ENCODE measurements at places on chromosomes 2 and 18. TPM values are rescaled to one million over a fixed set of nuclear protein-coding genes. Genes with fewer than 3 reads are reported as not detected.

The XIRP2 gene
- total RNA-seq, result not detected

The HS6ST1 gene
- total RNA-seq, result 9.1 TPM

The ALPI gene
- not detected for total RNA-seq

The C2orf78 gene
- not detected for total RNA-seq

DNA sequence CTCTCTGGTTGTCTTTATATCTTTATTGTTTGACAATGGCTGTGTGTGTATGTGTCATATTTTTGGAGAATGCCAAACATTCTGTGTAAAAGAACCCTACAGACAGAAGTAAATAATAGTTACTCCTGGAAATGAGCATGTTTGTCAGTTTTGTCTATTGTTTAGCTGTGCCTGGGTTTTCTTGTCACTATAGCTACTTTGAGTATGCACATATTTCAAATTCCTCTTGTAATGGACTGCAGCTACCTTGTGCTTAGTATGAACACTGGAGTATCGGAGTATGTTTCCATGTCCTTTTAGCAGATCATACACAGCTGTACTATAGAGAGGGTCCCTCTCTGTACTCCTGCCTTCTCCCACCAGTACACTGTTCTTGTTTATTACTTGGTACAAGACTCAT is 58.0 kb upstream of the DOCK10 start:
- no peak for DNase-seq
- H3K27ac ChIP-seq, result no peak overlapping the region
- no peak overlapping the region for H3K4me3 ChIP-seq
- no peaks in the 10 kb centered on the region for H3K4me1 ChIP-seq

GRCh38 chr18:51946946-51947345 is 393.1 kb upstream of the DCC start:
- H3K27ac ChIP-seq, result no peak overlapping the region
- H3K36me3 ChIP-seq, result no peaks in the 10 kb centered on the region
- H3K27me3 ChIP-seq, result no peaks in the 10 kb centered on the region
- no peak for DNase-seq
- H3K4me3 ChIP-seq, result no peak overlapping the region
- no peaks in the 10 kb centered on the region for H3K4me1 ChIP-seq

DNA sequence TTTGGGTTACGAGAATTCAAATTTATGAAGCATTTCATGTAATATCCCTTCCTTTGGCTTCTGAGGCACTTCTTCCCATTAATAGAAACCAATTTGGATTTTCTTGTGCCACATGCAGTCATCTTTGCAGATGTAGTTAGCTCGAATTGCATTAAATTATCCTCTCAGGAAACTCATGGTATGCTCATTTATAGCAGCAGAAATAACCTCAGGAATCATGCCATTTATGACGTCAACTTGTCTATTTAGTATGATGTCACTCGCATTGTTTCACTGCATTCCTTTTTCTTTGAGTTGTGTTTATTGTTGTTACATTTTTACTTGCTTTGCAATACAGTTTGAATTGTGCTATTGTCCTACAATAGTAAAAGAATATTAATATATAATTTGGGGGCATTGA is 163.8 kb downstream of the RBM43 start:
- no peaks in the 10 kb centered on the region for H3K36me3 ChIP-seq
- H3K27ac ChIP-seq, result no peak overlapping the region
- H3K27me3 ChIP-seq, result peaks cover 10% of the 10 kb centered on the region

DNA sequence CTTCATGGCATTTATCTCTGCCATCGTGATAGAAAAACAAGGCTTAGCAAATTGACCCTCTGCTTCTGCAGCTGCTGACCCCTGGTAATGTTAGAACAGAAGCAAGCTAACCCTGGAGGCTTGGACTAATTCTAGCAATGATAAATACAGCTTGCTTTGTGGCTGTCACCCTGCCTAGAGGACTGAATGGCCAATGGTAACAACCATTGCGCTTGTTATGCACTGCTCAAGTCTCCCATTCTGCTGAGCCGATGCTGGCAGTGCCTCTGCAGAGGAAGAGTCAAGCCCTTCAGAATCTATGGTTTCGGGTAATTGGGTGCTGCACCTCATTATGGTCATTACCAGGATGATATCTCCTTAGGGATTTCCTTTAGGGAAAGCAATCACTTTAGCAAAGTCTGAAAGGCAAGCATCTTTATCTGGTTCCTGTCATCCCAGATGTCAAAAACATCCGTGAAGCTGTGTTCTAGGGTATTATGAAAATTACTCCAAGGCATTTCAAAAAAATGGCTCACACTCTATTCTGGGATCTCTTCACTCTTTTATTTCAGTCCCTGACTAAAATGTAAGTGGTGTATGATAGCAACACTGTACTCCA is 186.8 kb upstream of the DLGAP1 start:
- no peak overlapping the region for H3K27ac ChIP-seq
- H3K4me3 ChIP-seq, result no peak overlapping the region
- H3K36me3 ChIP-seq, result no peaks in the 10 kb centered on the region
- H3K4me1 ChIP-seq, result no peaks in the 10 kb centered on the region
- no peaks in the 10 kb centered on the region for H3K27me3 ChIP-seq
